ENCODE measurements at places on chromosomes 3 and 15.

- no peak for DNase-seq
Measured at GRCh38 chr3:65436580-65436979, 602.1 kb downstream of the MAGI1 start.

DNA sequence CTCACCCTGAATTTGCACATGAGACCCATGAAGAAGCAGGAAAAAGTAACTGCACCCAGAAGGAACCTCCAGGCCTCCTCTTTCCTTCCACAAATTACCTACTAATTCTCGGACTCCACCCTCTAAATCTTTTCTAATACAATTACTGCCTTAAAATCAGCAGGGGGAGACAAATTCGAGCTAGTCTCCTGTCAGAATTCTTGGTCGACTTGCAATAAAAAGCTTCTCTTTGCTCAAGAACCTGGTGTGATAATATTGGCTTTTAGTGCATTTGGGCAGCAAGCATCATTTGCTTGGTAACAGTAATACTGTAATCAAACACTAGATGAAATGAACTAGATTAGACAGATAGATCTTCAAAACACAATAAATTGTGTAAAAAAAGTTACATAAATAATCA, 281.9 kb downstream of the RAP2B start:
- DNase-seq: no peak

- DNase-seq: no peak
Measured at GRCh38 chr15:60396100-60396499, 1.7 kb downstream of the ANXA2 start.

- no peak for DNase-seq
Measured at GRCh38 chr3:156620901-156621300, 53.5 kb upstream of the TIPARP start.

- no peak for DNase-seq
Measured at GRCh38 chr3:184282941-184283340, 7.1 kb downstream of the ECE2 start.

Measured in stimulated activated CD8-positive, alpha-beta memory T cell treated with anti-CD3 and anti-CD28 coated beads, Interleukin-15, amount 100 ng/mL, for 24 hours (primary cell).